ENCODE measurements at places on chromosomes 16 and 17.

DNA sequence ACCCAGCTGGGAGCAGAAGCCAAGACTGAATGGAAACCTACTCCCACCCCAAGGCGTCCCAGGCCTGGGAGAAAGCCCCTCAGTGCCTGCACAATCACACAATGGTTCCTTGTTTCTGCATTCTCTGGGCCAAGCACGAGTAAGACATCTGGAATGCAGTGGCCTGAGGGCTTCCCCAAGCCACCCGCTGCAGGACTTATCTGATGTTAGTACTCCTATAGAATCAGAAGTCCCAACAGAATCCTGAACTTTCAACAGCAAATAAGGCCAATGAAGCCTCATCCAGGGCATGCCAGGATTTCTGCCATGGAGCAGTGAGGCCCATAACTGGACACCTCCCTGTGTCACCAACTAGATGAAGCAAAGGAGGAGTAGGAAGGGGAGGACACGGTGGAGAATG lies 28.6 kb downstream of the MYO18A start:
- DNase-seq: no peak

GRCh38 chr16:11976850-11977375 lies 379 bp downstream of the SNX29 start:
- DNase-seq: peak; percentile 9

GRCh38 chr17:31413874-31414549 lies 22.5 kb downstream of the RAB11FIP4 start:
- DNase-seq: no peak

DNA sequence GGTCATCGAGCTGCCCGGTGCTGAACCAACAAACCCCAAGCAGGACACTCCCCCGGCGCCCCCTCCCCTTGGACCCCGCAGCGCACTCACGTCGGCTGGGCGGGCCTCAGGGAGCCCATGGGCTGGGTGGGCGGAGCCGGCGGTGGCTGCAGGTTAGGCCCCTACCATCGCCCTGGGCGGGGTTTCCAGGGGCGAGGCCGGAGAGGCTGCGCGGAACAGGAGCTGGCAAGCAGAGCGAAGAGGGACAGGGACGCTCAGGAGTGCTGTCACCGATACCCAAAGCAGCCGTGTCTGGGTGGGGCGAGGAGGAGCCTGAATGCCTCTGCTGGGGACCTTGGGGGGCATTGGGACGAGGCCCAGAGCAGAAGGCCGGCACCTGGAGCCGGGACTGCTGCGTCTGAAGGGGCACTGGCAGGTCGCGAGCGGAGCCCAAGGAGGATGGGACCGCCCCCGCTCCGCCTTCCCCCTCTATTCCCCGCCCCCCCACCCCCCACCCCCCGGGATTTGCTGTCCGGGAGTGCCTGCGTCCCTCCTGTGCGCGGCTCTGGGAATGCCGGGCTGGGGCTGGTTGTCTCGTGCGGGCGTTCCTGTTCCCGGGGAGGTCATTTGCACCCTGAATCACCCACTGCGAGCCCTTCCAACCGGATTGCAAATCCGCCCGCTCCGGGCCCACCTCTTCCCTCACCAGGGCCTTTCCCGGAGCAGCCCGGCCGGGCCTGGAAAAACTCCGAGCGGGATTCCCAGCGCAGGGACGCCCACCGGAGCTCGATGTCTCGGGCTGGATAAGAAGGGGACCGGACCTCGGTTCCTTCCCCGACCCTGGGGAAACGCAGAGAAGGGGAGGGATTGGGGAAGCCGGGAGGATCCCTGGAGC lies 902 bp downstream of the ARHGAP27 start:
- peak; percentile 87 for DNase-seq

- DNase-seq: no peak
These were observed 45.6 kb upstream of the NKD1 start for GRCh38 chr16:50502616-50503011.

GRCh38 chr16:68696514-68696913 lies 40.6 kb upstream of the CDH1 start:
- no peak for DNase-seq

- DNase-seq: no peak
These were observed 432.0 kb upstream of the CDH5 start for GRCh38 chr16:65934443-65934842.

DNA sequence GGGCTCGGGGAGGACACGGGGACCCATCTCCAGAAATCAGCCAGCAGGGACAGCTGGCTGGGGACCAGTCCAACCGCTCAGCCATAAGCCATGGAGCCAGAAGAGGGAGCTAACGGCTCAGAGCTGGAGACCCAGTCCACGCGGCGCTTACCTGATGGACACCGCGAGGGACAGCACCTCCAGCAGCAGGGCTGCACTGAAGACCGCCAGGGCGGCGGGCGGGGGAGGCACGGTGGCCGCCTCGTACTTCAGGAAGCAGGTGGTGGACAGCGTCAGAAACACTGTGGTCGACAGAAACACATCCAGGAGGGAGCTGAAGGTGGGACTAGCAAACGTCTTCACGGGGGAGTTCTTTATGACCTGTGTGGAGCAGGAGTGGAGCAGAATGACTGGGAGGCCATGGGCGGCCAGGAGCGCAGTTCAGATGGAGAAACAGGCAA lies 102.6 kb upstream of the CREBBP start:
- peak; percentile 55 for DNase-seq

- peak; percentile 63 for DNase-seq
These were observed 1.0 kb upstream of the SDK2 start for GRCh38 chr17:73645050-73645871.

- DNase-seq: peak; percentile 56
These were observed 15.2 kb upstream of the CA4 start for GRCh38 chr17:60134396-60135150.

- no peak for DNase-seq
These were observed 1.9 kb downstream of the AANAT start for GRCh38 chr17:76469076-76469990.

DNA sequence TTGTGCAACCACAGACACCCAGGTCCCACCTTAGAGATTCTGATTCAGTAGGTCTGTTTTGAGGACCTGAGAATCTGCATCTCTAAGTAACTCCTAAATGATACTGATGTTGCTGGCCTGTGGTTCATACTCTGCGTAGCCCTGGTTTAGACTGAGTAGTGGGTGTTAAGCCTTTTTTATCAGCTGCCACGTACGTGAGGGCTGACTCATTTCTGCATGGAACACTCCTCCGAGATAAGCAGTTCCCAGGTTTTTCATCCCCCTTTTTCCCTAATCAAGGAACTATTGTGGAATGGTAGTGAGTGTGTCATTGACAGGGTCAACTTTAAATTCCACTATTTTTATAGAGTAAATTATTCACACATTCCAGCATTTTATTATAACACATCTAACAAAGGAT lies 26.1 kb downstream of the CDRT4 start:
- no peak for DNase-seq

DNA sequence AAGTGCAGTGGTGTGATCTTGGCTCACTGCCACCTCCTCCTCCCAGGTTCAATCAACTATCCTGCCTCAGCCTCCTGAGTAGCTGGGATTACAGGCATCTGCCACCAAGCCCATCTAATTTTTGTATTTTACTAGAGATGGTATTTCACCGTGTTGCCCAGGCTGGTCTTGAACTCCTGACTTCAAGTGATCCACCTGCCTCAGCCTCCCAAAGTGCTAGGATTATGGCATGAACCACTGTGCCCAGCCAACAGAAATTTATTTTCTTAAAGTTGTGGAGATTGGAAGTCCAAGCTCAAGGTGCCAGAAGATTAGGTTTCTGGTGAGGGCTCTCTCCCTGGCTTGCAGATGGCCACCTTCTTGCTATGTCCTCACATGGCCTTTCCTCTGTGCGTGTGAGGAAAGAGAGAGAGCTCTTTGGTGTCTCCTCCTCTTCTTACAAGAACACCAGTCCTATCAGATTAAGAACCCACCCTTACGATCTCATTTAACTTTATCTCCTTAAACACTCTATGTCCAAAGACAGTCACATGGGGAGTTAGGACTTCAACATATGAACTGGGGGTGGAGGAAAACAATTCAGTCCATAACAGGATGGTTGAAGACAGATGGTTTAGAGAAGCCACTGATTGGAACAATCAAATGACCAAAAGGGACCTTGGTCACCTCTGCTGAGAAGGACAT lies 31.8 kb downstream of the C16orf82 start:
- no peak for DNase-seq

DNA sequence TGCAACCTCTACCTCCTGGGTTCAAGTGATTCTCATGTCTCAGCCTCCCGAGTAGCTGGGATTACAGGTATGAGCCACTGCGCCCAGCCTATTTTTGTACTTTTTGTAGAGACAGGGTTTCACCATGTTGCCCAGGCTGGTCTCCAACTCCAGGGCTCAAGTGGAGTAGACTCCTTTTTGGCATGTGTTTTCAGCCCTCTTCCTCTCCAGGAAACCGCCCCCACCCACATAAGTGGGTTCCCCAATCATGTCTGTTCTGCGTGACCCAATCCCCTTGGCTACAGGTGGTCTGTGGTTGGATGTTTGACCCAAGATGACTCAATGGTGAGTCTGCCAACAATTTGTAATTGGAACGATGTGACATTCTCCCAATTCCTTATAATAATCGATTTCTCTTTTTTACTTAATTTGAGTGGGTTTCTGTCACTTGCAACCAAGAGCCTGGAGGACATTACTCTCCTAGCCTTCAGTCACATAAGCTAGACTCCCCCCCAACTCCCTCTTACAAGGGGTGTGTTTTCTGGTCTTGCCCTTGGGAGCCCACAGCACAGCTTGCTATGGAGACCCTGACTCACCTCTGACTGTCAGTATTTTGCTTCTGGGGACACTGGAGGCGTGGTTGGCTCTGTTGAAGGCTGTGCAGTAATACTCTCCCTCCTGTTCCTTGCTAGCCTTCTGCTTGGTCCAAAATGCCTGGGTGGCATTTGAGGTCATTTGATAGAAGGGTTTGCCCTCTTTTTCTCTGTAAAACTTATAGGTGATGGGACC lies 34.9 kb downstream of the PECAM1 start:
- DNase-seq: peak; percentile 19

DNA sequence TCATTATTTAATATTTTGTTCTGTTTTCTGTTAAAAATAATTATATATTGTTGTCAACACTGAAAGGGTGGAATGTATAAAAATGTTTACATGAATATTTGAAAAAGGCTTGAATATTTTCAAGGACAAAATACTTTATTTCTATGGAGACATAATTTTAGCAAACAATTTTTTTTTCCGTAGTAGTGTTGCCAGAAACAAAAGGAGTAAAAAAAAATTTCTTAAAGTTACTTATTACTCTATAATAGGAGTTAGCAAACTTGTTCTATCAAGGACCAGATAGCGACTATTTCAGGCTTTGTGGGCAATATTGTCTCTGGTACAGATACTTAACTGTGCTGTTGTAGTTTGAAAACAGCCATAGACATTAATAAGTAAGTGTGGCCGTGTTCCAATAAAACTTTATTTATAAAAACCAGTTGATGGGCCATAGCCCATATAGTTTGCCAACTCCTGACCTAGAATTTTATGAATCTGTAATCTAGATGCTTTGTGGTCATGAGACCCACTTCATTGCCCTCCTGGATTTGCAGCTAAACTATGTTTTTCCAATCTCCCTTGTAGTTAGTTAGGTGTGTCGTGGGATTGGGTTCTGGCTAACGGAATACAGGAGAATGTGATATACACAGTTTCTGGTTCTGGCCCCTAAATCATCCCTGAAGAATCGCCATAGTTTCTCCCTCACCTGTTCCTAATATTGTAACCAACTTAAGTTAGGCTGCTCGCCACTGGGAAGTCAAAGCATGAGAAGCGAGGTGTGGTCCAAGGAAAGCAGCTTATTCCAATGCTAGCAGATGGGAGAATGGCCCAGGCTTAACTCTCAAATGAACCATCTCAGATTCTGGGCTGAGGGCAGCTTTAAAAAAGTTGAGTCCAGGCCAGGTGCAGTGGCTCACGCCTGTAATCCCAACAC lies 153.6 kb downstream of the ABCA8 start:
- DNase-seq: no peak
